ENCODE measurements at places on chromosomes 7 and 10.

GRCh38 chr10:61215246-61215645, 237.9 kb downstream of the TMEM26 start:
- DNase-seq: no peak

DNA sequence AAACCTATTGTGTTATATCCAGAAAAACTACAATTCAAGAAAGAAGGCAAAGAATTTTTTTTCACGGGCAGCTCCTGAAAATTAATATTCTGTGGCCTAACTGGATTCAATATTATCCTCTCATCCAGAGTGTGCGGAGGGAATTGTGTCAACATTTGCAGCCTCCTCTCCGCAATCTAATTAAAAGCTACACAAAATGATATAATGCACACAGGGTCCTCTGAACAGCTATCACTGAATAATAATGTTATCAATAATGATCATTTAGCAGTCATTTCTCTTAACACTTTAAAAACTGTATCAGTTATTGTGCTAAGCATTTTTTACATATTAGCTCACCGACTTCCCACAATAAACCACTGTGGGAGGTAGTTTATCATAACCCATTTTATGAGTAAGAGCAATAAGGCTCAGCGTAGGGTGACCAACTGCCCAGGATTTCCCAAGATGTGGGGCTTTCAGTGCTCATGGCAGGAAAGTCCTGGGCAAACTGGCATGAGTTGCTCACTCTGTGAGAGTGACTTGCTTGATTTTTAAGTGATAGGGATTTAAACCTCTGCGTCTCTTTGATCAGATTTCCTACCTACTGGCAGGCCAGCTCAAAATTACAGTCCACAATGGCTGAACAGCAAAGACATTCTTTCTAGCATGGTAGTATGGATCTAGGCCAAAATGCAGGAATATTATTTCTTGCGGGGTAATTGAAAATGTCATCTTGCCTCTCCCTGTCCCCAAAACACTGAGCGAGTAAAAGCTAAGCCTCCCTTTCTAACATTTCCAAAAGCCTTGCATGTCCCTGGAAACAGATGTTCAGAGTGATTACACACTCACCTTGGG, 65.7 kb downstream of the AOAH start:
- no peak for DNase-seq

- no peak for DNase-seq
Measured at GRCh38 chr7:85714043-85714578, 527.3 kb upstream of the SEMA3D start.

- no peak for DNase-seq
Measured at GRCh38 chr10:876438-876837, 55.1 kb downstream of the LARP4B start.

DNA sequence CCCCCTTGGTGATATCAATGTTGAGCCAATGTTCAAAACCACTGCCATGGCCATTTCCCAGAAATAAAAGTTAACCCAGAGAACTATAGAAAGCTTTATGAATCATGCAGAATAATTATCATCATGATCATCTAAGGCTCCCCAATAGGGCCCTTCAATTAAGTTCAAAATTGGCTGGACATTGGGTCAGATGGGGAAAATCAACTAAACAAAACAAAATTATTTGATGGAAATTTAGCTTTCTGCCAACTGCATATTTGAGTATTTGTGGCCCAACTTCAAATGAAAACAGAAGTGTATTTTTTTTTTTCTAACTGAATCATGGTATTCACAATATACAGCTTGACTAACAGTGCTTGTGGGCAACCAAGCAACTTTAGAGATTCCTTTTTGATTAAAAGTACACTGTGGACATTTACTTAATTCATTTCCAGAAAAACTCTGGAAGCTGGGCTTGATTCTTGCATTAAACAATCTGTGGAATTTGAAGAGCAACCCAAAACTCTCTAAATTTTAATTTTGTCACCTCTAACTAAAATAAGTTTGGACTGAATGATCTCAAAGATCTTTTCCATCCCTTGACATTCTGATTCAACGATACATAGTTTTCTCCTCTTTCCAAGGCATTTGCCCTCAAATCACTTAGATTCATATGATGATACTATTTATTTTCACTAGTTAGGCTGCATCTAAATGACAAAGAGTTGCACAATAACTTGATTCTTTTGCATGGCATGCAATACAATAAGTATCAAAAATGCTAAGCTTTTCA, 203.2 kb downstream of the AHR start:
- DNase-seq: no peak

DNA sequence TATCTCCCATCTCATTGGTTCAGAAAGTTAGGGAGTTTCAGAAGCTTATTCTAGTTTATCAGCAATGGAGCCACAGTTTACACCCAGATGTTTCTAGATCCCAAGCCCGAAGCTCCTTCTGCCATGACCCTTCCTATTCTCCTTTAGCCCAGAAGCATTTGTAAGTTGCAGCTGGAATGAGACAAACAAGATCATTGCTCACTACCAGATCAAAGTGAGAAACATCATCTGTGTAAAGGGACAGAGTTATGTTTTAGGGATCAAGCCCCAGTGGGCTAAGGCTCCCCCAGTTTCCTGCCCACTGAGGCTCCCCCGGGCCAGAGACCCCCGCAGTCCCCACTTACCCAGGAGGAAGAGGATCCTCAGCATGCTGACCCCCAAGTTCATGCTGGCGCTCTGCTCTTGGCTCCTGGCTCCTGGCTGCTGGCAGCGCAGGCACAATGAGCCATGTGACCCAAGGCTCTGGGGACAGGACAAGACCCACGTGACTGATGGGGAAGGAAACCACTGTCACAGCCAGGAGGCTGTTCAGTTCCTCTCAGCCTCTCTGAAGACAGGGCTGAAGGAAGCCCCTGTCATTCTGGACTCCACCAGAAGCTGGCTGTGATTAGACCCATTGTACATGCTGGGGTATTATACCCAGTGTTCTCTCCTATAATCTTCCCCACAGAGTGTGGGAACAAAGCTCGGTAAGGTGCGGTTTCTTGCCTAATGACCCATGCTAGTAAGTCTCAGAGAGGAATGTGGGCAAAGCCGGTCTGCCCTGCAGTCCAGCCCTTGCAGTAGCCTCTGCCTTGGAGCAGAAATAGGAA, at the start of gene TMEM273:
TSS of gene TMEM273 (minus strand) at position 442 of the 812 bp plus-strand sequence. CDS start at position 387, 55 bp downstream.
- peak; percentile 46 for DNase-seq

DNA sequence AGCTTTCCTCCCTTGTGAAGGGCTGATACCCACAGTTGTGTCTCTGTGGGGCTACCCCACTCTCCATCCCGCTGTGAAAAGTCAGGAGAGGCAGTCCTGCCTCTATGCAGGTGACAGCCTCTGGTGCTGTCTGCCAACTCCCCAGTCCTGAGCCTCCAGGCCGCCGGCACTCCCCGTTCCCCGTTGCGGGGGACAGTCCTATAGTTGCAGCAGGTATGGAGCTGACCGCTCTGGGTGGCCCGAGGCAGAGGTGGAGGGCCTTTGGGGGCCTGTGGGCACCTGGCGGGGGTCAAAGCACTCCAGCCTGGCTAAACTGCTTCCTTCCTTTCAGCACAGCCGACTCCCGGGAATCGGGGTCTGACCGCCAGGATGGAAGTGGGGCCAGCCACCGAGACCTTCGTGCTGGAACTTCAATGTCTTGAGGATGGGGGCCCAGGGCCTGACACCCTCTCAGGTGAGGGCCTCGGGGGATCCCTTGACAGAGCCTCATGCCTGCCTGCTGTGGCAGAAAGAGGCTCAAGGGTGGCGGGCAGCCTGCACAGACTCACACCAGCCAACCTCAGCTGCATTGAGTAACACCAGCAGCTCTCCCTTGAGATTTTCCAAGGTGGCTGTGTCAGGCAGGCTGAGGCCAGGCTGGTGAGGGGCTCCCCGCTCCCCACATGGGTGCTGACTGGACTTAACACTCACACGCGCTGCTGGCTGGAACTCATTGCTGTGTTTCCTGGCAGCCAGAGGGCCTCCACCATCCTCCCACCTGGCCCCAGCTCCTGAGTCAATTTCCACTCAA, 1.6 kb downstream of the ZNF853 start:
- no peak for DNase-seq

Data from CD4-positive, alpha-beta T cell treated with Interleukin-2 at 100 ng/mL for 4 hours (primary cell).